ENCODE measurements at places on chromosomes 1 and 21. TPM values are rescaled to one million over a fixed set of nuclear protein-coding genes. Genes with fewer than 3 reads are reported as not detected.

DNA sequence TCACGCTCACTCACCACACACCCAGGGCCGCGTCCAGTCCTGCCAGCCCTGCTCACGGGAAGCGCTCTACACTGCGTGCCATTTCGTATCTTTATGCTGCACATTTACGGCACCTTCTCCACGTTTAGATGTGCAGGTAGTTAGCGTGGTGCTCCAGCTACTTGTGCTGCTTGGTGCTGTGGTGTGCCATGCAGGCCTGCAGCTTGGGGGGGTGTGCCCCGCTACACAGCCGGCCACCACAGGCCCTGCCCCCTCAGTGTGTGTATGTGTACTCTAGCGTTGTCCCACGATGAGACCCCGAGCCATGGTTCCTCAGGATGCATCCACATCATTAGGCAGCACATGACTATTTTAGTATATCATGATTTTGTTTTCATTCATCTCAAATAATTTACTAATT, 38.3 kb downstream of the SNAP47 start:
- H3K27me3 ChIP-seq: no peaks in the 10 kb centered on the region
- no peak overlapping the region for H3K4me3 ChIP-seq
- no peaks in the 10 kb centered on the region for H3K4me1 ChIP-seq
- no peak for DNase-seq

- H3K36me3 ChIP-seq: no peaks in the 10 kb centered on the region
- no peak overlapping the region for H3K4me3 ChIP-seq
- no peak overlapping the region for H3K27ac ChIP-seq
Observed at GRCh38 chr21:37001441-37001840, 5.1 kb upstream of the RIPPLY3 start.

The SDCCAG8 gene
- total RNA-seq: 42.4 TPM

The NGF gene
- total RNA-seq: 0.53 TPM

DNA sequence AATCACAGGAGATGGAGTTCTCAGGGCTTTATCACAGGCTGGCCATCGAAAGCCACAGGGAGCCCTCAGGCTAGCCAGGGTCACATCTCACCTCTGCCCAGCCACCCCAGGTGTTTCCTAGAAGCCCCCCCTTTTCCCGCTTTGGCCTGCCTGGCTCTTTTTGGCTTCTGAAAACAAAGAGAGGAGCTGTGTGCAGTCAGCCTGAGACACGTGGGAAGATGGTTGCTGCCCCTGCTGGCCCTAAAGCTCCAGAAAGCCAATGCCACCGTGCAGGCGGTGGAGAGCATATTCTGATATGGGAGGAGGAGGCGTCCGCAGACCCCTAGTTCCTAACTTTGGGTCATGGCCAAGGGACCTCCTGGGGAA, 18.7 kb upstream of the LBR start:
- H3K27me3 ChIP-seq: 0 out of 2 replicates have a peak, but pooled peaks cover 4% of the 10 kb centered on the region
- H3K4me3 ChIP-seq: no peak overlapping the region
- no peak for DNase-seq
- H3K36me3 ChIP-seq: no peaks in the 10 kb centered on the region
- H3K27ac ChIP-seq: no peak overlapping the region
- peaks cover 34% of the 10 kb centered on the region for H3K4me1 ChIP-seq

GRCh38 chr1:113677250-113678158, 81.8 kb downstream of the PHTF1 start:
- H3K27me3 ChIP-seq: no peaks in the 10 kb centered on the region
- peaks cover 13% of the 10 kb centered on the region for H3K4me1 ChIP-seq
- no peak for DNase-seq
- no peaks in the 10 kb centered on the region for H3K36me3 ChIP-seq

- no peaks in the 10 kb centered on the region for H3K27me3 ChIP-seq
- H3K36me3 ChIP-seq: no peaks in the 10 kb centered on the region
- H3K27ac ChIP-seq: no peak overlapping the region
- H3K4me1 ChIP-seq: no peaks in the 10 kb centered on the region
- no peak for DNase-seq
- H3K4me3 ChIP-seq: no peak overlapping the region
Observed at GRCh38 chr1:29785137-29785527, 548.8 kb downstream of the PTPRU start.

DNA sequence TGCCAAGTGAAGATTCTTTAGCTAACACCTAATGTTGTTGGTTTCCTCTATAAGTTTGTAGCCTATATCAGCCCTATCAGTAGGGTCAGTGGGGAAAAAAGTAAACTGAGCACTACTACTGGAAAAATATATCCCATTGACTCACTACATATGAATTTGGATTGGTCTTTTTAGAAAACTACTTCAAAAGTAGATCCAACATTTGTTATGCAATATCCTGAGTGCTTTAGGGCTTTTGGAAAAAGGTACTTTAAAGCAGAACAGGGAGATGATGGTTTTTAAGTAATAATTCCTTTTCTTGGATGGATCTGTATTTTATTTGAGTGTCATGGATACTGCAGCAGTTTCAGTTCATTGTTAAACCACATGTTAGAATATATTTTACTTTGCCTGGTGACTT, 7.1 kb downstream of the C1orf21 start:
- H3K4me1 ChIP-seq: peaks cover 42% of the 10 kb centered on the region
- H3K36me3 ChIP-seq: no peaks in the 10 kb centered on the region
- H3K27ac ChIP-seq: no peak overlapping the region
- no peaks in the 10 kb centered on the region for H3K27me3 ChIP-seq
- DNase-seq: no peak

The ESPN gene
- 46.1 TPM for total RNA-seq

- no peak within 1 kb of the TSS for H3K4me3 ChIP-seq
- DNase-seq: peak; percentile 13
- no peaks in the 10 kb centered on the region for H3K36me3 ChIP-seq
- no peaks in the 10 kb centered on the region for H3K27me3 ChIP-seq
- no peaks in the 10 kb centered on the region for H3K4me1 ChIP-seq
- H3K27ac ChIP-seq: no peak within 1 kb of the TSS
Observed at GRCh38 chr1:241957692-241958494, at the start of gene BECN2. Gene BECN2, plus strand, starts transcription at chr1:241957767. Its CDS starts 0 bp downstream, at chr1:241957767.

DNA sequence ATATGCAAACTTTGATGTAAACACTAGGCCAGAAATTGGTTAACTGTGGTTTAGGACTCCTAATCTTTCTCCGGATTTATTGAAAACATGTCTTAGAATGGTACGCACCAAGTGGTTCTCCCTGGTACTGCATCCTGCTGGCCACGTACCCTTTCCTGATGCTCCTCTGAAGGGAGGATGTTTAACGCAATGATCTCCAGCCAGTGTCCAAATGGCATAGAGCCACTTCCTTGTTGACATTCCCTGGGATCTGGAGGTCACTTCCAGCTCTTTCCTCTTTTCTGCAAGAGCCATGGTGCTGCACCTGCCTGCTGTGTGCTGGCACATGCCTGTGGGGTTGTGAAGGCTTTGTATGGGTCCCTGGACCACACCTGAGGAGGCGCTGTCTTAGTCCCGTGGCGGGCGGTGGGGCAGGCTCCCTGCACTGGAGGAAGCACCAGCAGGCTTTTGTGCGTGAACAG, 53.9 kb downstream of the GALNT2 start:
- H3K36me3 ChIP-seq: peaks cover under 1% of the 10 kb centered on the region
- H3K27ac ChIP-seq: 0 out of 2 replicates have a peak overlapping the region, but pooled peaks have one; percentile 2
- H3K27me3 ChIP-seq: no peaks in the 10 kb centered on the region
- peak; percentile 58 for DNase-seq

GRCh38 chr1:53278298-53278725, 40.0 kb upstream of the MAGOH start:
- no peaks in the 10 kb centered on the region for H3K27me3 ChIP-seq
- peak; percentile 76 for DNase-seq
- peaks cover 59% of the 10 kb centered on the region for H3K36me3 ChIP-seq
- H3K27ac ChIP-seq: peak overlapping the region; percentile 76

GRCh38 chr1:65055747-65056146, 89.4 kb upstream of the JAK1 start:
- H3K4me3 ChIP-seq: no peak overlapping the region
- H3K27me3 ChIP-seq: no peaks in the 10 kb centered on the region
- DNase-seq: no peak
- H3K27ac ChIP-seq: no peak overlapping the region
- peaks cover 10% of the 10 kb centered on the region for H3K4me1 ChIP-seq
- H3K36me3 ChIP-seq: peaks cover 32% of the 10 kb centered on the region

GRCh38 chr1:54936791-54937190, 43.6 kb upstream of the TMEM61 start:
- no peak overlapping the region for H3K27ac ChIP-seq
- H3K36me3 ChIP-seq: peaks cover 22% of the 10 kb centered on the region
- H3K27me3 ChIP-seq: no peaks in the 10 kb centered on the region

DNA sequence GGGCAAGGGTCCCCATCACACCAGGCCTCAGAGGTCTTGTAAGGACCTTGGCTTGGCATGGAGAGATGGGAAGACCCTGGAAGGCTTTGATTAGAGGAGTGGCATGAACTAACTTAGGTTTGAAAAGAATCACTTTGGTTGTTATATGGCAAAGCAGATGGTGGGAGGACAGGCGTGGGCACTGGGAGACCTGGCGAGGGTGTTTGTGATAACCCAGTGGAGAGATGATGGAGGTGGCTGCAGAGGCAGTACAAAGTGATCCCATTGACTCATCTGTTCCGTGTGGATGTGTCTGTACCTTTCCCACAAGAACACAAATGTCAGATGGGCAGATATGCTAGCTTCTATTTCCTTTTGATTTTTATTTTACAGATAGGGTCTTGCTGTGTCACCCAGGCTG, 168.3 kb downstream of the SLC35F3 start:
- no peak for DNase-seq
- peaks cover 16% of the 10 kb centered on the region for H3K4me1 ChIP-seq
- H3K4me3 ChIP-seq: no peak overlapping the region
- no peaks in the 10 kb centered on the region for H3K27me3 ChIP-seq

DNA sequence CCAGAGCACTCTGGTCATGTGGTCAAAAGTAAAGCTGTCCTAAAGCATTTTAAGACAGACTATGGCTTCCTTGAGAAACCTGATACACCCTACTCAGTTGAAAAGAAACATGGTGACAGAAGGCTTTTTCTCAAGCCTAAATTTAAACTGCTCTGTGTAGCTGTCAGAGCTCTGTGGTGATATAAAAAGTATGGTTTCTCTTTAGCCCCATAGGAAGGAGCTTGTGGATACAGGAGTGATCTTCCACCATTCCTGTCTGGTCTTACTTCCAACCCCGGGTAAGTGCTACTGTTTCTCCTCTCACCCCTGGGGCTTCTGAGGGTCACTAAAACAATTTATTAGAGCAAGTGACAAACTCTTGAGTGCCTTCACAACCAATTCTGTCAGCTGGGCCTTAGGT, 8.5 kb downstream of the TP53BP2 start:
- H3K4me1 ChIP-seq: peaks cover 28% of the 10 kb centered on the region
- no peak overlapping the region for H3K4me3 ChIP-seq
- no peaks in the 10 kb centered on the region for H3K27me3 ChIP-seq
- H3K27ac ChIP-seq: no peak overlapping the region
- H3K36me3 ChIP-seq: 0 out of 2 replicates have a peak, but pooled peaks cover 4% of the 10 kb centered on the region
- DNase-seq: no peak

DNA sequence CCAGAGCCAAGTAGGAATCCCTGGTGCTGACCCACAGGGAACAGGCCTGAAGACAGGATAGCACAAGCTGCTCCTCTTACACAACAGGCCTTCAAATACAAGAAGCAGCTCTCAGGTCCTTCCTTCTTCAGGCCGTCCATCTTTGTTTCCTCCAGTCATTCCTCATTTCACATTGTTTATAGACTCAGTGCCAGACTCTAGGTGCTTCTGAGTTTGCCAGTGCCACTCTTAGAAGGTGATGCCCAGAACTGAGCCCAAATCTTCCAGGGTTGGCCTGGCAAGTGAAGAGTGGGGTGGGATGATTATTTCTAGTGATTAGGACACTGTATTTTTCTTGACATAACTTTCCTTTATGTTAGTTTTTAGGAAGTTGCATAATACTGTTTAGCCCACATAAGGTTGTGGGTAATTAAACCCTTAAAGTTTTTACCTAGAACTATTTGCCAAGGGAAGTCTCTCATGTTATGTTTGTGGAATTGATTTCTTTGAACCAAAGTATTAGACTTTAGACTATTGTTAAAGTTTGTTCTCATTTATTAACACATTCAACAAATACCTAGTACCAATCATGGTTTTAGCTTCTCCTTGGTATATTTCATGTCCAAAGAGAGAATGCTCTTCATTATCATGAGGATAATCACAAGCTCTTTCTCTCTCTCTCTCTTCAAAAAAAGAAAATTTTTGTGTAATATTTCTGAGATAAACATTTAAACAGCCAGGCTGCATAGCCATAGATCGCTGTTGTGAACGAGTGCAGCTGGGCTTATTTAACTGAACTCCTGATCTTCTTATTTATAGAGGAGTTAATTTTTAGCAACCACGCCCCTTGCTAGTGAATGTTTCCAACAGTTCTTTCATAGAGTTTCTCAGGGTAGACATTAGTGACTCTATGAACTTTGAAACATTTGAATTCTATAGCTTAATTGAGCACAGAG, 47.7 kb downstream of the PGM1 start:
- H3K36me3 ChIP-seq: peaks cover 50% of the 10 kb centered on the region
- no peak overlapping the region for H3K27ac ChIP-seq
- no peaks in the 10 kb centered on the region for H3K27me3 ChIP-seq
- H3K4me1 ChIP-seq: peaks cover 3% of the 10 kb centered on the region
- no peak for DNase-seq

The WNT4 gene
- total RNA-seq: 0.69 TPM

The RHD gene
- not detected for total RNA-seq

DNA sequence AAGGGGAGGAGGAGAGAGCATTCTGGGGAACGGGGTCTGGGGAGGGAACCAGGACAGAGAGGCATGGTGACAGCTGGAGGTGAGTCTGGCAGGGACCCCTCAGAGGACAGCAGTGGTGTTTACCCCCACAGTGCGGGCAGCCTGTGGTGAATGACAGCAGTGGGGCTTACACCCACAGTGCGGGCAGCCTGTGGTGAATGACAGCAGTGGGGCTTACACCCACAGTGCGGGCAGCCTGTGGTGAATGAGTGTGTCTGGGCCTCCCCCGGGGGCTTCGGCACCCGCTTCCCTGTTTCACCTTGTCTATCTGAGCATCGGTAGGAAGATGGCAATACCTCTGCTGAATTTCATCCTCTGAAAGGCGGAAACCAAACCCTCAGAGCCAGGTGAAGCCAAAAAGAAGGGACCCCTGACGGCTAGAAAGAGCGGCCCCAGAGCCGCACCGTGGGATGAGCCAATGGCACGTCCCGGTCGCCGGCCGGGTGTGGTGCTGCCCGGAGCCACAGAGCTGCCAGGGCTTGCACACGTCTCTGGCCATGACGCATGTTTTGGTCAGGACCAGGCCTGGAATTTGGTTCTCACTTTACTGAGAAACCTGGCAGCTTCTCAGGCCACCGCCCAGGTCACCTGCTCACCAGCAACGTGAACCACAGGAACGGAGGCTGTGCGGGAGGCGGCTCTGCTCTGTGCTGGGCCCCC, 54.1 kb downstream of the SIK1 start:
- peaks cover 18% of the 10 kb centered on the region for H3K4me1 ChIP-seq
- H3K36me3 ChIP-seq: no peaks in the 10 kb centered on the region
- H3K27ac ChIP-seq: no peak overlapping the region
- H3K4me3 ChIP-seq: no peak overlapping the region

- no peak for DNase-seq
- no peak overlapping the region for H3K4me3 ChIP-seq
- no peaks in the 10 kb centered on the region for H3K27me3 ChIP-seq
- no peak overlapping the region for H3K27ac ChIP-seq
- peaks cover 10% of the 10 kb centered on the region for H3K4me1 ChIP-seq
- H3K36me3 ChIP-seq: peaks cover 22% of the 10 kb centered on the region
Observed at GRCh38 chr1:167805041-167805556, 83.3 kb downstream of the MPZL1 start.

The PRKAA2 gene
- total RNA-seq: 8.1 TPM

All from WTC11 (cell line).